ENCODE measurements at places on chromosomes 12 and 14. TPM values are rescaled to one million over a fixed set of nuclear protein-coding genes. Genes with fewer than 3 reads are reported as not detected.

ADSS1 gene
- 63.2 TPM for total RNA-seq

C12orf50 gene
- total RNA-seq: 0.32 TPM

NYNRIN gene
- 31.6 TPM for total RNA-seq

VRTN gene
- total RNA-seq: not detected

- no peak for DNase-seq
These were observed 11.7 kb upstream of the RIN3 start for GRCh38 chr14:92501891-92502351.

DNA sequence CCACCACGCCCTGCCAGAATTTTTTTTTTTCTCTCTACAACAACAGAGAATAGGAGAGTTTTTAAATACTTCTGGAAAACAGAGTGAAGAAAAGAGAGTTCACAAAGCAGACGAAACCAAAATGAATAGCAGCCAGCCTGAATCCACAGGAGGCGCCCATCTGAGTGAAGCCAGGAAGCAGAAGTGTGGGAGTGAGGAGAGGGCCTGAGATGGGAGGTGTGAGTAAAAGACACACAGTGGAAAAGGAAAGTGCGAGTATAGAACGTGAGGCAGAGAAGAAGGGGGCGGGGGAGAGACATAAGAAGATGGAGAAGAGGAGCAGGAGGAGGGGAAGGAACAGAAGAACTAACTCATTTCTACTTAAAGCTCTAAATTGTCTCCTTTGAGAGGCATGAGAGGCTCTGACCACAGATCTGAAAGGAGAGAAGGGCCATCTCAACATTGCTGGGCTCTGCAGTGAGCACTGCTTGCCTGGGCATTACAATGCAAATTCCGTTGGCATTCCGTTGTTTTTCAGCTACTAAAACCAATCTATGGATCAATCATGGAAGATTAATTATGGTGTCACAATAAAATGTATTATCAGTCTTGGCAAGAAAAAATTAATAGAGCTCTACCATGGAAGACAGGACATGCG, 140.1 kb upstream of the CPSF6 start:
- DNase-seq: no peak

Measured in aorta (tissue), 5 donors.